Naive thymus-derived CD4-positive, alpha-beta T cell (primary cell): ENCODE measurements at places on chromosomes 3 and 15. TPM values are rescaled to one million over a fixed set of nuclear protein-coding genes. Genes with fewer than 3 reads are reported as not detected.
A peak's percentile ranks its signal among the peaks of the same experiment; 100 is the strongest.

- H3K27me3 ChIP-seq, result no peaks in the 10 kb centered on the region
- H3K4me1 ChIP-seq, result peaks cover 26% of the 10 kb centered on the region
- H3K4me3 ChIP-seq, result no peak overlapping the region
- H3K27ac ChIP-seq, result no peak overlapping the region
- no peak for DNase-seq
Observed at GRCh38 chr3:183536238-183536880, 19.1 kb downstream of the KLHL6 start.

DNA sequence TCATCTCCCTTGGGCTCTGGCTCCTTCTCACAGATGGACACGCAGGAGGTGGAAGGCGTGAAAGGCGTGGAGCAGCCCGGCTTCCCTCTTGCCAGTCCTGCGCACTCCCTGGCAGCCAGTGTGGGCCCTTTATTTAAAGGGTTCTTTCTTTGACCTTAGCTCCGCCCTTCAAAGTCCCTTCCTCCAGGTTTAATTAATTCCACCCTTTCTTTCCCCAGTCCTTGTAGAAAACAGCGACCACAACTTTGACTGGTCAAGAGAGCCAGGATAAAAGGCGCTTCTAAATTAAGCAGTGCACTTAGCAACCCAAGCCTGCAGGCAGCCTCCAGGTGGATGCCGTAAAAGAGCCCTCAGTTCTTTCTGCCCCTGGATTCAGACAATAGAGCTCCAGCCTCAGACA lies at the start of gene HDC:
Gene HDC (minus strand): TSS at position 107 of the 400 bp plus-strand sequence. CDS start 103 bp downstream, at position 4.
- no peak for DNase-seq
- peaks cover 11% of the 10 kb centered on the region for H3K4me1 ChIP-seq

- H3K4me1 ChIP-seq, result no peaks in the 10 kb centered on the region
- H3K36me3 ChIP-seq, result no peaks in the 10 kb centered on the region
- H3K4me3 ChIP-seq, result no peak overlapping the region
Observed at GRCh38 chr3:96169111-96169766, 645.2 kb upstream of the EPHA6 start.

- H3K27me3 ChIP-seq, result peaks cover 5% of the 10 kb centered on the region
- no peak for DNase-seq
- no peaks in the 10 kb centered on the region for H3K36me3 ChIP-seq
- no peak within 1 kb of the TSS for H3K27ac ChIP-seq
Observed at GRCh38 chr3:120450600-120451271, at the start of gene FSTL1. TSS of gene FSTL1 (minus strand) at chr3:120450992. CDS start at chr3:120450746, 246 bp downstream.

DNA sequence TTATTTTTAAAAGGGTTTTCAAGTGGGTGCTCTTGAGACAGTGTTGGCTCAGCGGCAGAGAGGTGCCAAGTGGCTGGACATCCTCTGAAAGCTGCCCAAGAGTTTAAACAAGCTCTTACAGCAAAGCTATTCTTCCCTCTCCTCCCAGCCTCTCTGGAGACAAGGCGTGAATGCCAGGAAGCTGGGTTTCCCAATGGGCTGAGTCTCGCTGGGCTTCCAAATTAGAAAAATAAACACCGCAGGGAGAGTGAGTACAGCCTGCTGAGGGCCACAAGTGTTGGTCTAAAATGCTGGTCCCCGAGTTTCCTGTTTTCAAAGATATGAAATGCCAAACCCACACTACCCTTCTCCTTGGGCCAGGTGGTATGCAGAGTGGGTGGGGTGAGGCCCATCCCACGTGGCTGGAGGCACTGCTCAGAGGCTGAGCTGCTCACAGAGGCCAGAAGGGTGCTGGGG lies 36.4 kb downstream of the ZDHHC3 start:
- no peaks in the 10 kb centered on the region for H3K36me3 ChIP-seq
- H3K4me3 ChIP-seq, result no peak overlapping the region
- H3K27me3 ChIP-seq, result no peaks in the 10 kb centered on the region
- no peak for DNase-seq

DNA sequence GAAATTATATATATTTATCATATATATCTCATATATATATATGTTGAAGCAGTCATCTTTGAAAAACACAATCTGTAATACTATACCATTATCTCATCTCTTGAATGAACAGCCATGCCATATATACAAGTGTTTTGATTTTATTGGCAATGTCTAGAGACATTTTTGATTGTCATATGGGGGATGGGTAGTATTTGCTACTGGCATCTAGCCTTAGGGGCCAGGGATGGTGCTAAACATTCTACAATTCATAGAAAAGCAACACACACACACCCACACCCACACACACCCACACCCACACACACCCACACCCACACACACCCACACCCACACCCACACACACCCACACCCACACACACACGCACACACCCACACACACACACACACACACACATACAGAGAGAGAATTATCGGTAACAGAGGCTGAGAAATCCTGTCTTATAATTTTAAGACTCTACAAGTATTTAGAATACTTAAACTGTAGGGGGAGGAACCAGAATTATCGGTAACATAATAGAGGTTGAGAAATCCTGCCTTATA lies 11.1 kb upstream of the PIK3R4 start:
- DNase-seq, result no peak
- H3K4me1 ChIP-seq, result no peaks in the 10 kb centered on the region
- H3K27ac ChIP-seq, result no peak overlapping the region
- no peaks in the 10 kb centered on the region for H3K27me3 ChIP-seq
- no peak overlapping the region for H3K4me3 ChIP-seq

GRCh38 chr3:196989721-196990262 lies 21.2 kb upstream of the PIGZ start:
- no peak overlapping the region for H3K4me3 ChIP-seq
- H3K27me3 ChIP-seq, result no peaks in the 10 kb centered on the region
- DNase-seq, result peak; percentile 2
- no peaks in the 10 kb centered on the region for H3K36me3 ChIP-seq
- H3K27ac ChIP-seq, result no peak overlapping the region

- H3K4me1 ChIP-seq, result no peaks in the 10 kb centered on the region
- DNase-seq, result no peak
- H3K36me3 ChIP-seq, result no peaks in the 10 kb centered on the region
- no peaks in the 10 kb centered on the region for H3K27me3 ChIP-seq
- no peak overlapping the region for H3K4me3 ChIP-seq
Observed at GRCh38 chr15:70815604-70816003, 38.4 kb downstream of the LARP6 start.

DNA sequence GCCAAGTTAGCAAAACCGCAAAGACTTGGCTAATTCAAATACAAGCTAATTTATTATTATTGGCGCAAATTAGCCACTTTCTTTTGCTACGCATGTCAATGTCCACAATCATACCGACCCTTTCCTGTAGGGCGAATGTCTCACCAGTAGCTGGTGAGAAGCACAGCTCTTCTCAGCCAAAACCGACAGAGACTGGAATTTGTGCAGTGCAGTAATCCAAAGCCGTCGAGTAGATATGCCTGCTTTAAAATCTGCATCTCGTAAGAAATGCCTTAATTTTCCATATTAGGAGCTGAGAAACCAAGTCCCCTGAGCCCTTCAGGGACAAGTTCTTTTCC lies 614 bp upstream of the MINDY2 start:
- peaks cover 24% of the 10 kb centered on the region for H3K4me1 ChIP-seq
- peaks cover 6% of the 10 kb centered on the region for H3K36me3 ChIP-seq
- H3K27me3 ChIP-seq, result no peaks in the 10 kb centered on the region
- DNase-seq, result no peak

DNA sequence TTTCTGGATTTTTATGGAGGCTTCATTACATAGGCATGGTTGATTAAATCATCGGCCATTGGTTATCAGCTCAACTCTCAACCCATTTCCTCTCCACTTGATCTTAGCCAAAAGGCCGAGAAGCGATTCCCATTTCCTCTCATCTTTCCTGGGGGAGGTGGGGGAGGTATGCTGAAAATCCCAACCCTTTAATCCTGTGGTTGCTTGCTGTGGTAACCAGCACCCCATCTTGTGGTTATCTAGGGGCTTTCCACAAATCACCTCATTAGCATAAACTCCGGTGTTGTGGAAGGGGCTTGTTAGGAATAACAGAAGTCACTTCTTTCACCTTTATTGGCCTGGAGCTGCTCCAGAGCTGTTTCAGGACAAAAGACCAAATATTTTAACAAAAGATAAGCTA lies 20.9 kb downstream of the PDE8A start:
- H3K36me3 ChIP-seq, result no peaks in the 10 kb centered on the region
- H3K4me3 ChIP-seq, result no peak overlapping the region
- no peak overlapping the region for H3K27ac ChIP-seq
- no peak for DNase-seq
- H3K4me1 ChIP-seq, result peaks cover 7% of the 10 kb centered on the region

- no peak for DNase-seq
- no peaks in the 10 kb centered on the region for H3K27me3 ChIP-seq
- no peaks in the 10 kb centered on the region for H3K36me3 ChIP-seq
- H3K4me3 ChIP-seq, result no peak overlapping the region
- H3K27ac ChIP-seq, result no peak overlapping the region
Observed at GRCh38 chr3:11146773-11147660, 7.3 kb upstream of the HRH1 start.

GRCh38 chr3:113896930-113897329 lies 50.9 kb upstream of the ZDHHC23 start:
- no peaks in the 10 kb centered on the region for H3K4me1 ChIP-seq
- no peak for DNase-seq
- H3K27ac ChIP-seq, result no peak overlapping the region
- no peaks in the 10 kb centered on the region for H3K36me3 ChIP-seq
- no peaks in the 10 kb centered on the region for H3K27me3 ChIP-seq

Gene CACNA2D3
- total RNA-seq, result not detected

Gene ISLR
- total RNA-seq, result not detected

Gene SLC24A5
- not detected for total RNA-seq

Gene ADAMTS9
- not detected for total RNA-seq

Gene SAMMSON
- total RNA-seq, result not detected in 2 replicates
